ENCODE measurements at places on chromosomes 13 and 19.
A peak's percentile ranks its signal among the peaks of the same experiment; 100 is the strongest.

DNA sequence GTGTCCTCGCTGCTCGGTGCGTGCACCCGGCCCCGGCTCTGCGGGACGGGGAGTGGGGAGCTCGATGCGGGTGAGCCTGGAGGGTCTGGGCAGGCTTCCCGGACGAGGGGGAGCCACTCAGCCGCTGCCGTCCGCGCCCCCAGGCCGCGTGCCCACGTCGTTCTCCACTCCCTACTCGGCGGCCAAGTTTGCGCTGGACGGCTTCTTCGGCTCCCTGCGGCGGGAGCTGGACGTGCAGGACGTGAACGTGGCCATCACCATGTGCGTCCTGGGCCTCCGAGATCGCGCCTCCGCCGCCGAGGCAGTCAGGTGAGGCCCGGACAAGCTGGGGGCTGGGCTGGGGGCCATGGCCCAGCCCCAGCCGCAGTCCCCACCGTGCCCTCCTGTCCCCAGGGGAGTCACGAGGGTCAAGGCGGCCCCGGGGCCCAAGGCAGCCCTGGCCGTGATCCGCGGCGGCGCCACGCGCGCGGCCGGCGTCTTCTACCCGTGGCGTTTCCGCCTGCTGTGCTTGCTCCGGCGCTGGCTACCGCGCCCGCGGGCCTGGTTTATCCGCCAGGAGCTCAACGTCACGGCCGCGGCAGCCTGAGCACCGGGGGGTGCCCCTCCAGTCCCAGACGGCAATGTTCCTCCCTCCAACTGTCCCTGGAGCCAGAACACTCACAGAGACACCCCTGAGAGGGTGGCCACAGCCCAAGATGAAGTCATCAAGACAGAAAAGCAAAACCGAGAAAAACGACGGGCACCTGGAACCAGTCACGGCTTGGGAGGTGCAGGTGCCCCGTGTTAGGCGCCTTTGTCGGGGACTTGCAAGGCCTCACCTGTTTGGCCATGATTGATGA lies 2.5 kb upstream of the RPL36 start:
- DNase-seq: no peak

GRCh38 chr13:98785405-98785804 lies 32.9 kb upstream of the SLC15A1 start:
- DNase-seq: no peak

DNA sequence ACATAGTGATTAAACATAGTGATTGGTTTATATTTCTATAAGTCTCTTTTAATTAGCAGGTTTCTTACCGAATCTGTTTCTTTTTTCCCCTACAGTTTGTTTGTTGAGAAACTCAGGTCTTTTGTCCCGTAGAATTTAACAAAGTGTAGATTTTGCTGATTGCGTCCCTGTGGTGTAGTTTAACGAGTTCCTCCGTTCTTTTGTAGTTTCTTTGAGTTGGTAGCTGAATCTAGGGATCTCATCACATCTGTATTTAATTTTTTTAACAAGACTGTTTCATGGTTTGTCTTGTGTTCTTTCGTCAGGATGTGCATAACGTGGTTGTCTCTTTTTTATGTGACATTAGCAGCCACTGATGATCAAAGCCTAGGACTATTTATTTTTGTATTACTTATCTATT lies 111.1 kb downstream of the AKAP11 start:
- DNase-seq: no peak

DNA sequence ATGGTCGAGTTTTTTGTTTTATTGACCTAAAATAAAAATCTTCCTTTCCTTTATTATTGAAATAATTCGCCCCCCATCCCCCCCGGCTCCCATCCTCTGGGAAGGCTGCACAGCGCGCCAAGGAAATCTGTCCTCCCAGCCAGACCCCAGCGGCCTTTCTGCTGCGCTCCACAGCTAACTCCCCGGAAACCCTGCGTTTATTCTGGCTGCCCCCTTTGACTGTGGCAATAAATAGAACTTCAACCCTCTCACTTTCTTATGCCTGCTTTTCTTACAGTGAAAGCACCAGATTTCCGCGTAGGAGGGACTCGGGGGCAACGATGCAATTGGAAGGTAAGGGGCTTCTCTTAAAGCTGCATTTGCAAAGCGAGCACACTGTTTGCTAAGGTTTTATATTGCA lies 9.7 kb upstream of the C19orf12 start:
- no peak for DNase-seq

DNA sequence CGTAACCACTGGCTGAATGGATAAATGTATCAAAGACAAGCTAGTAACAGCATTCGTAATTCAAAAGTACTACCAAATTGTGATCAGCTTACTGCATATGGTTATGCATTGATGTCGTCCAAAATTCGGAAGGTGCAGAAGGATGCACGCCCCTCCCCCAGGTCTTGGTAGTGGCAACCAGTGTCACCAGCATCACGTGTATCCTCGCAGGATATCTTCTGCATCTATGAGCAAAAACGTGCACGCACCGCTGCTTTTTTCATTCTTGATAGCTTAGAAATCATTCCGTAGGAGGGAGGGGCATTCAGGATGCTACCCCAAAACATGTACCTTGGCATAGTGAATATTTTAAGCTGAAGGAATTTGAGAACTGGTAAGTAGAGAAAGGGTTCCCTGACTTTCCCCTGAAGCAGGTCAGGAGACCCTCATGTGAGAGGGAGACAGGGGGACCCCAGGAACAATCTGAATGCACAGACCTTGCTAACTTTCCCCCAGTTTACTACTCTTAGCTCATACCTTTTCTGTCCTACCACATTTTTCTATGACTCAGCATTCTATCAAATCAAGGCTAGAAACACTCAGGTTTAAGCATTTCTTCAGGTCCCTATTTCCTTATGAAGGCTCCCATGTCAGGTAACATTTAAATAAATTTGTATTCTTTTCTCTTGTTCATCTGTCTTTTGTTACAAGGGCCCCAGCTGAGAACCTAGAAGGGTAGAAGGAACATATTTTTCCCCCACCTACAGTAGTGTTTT lies 61.2 kb upstream of the TM9SF2 start:
- DNase-seq: no peak

GRCh38 chr13:22655106-22655852 lies 525.5 kb upstream of the SGCG start:
- DNase-seq: no peak

- DNase-seq: no peak
Observed at GRCh38 chr19:47653856-47654255, 44.9 kb downstream of the BICRA start.

GRCh38 chr13:32849369-32849768 lies 166.9 kb upstream of the KL start:
- no peak for DNase-seq

DNA sequence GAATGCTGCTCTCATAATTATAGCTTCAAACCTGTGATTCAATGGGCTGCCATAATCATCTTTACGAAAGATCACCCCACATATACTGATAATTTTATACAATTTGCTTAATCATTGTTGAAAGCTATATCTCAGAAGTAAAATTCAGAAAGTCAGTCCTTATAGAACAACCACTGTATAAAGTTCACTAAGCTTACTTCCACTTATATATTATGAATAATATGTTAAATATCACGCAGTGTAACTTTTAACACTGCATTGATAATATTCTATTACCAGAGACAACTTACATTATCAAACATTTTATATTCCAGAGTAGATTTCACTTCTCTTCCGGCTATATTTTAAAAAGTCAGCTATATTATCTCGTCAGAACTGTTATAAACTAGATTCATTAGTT lies 550.1 kb upstream of the PCDH20 start:
- DNase-seq: no peak

DNA sequence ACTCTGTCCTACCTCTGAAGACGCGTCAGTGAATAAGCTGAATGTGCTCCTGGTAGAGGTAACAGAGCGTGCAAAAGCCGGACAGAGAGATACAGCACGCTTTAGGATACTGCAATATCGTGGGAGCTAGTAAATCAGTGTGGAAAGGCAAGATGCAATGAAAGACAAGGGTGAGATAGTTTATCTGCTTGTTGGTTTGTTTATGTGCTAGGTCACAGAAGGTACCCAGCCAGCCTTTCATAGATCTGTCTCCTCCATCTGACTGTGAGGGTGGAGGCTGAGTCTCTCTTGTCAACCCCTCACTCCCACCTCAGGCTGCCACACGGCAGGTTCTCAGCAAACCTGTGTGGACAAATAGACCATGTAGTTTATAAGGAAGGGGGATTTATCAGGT lies 904 bp upstream of the GIPC1 start:
- no peak for DNase-seq

- no peak for DNase-seq
Observed at GRCh38 chr13:88136098-88136790, 465.1 kb downstream of the SLITRK5 start.

GRCh38 chr19:5253406-5254110 lies 87.1 kb downstream of the PTPRS start:
- DNase-seq: no peak

- DNase-seq: peak; percentile 92
Observed at GRCh38 chr13:109816808-109817203, 30.4 kb upstream of the IRS2 start.

DNA sequence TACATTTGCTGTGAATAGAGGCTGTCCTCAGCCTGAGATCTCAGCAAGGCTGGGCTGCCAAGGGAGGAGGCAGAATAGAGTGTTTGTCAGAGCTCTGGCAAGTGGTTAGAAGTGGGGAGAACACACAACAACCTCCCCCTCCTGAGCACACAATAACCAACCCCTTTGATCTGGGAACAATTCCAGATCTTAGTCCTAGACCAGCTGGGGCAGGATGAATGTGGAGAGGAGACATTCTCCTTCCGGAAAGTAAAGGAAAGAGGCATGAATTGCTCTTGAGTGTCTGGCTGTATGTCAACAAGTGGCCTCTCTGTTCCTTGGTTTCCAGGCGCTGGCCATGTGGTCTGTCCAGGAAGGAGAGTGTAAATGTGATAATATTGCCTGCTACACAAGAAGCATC lies 114.9 kb upstream of the TMTC4 start:
- peak; percentile 31 for DNase-seq

- no peak for DNase-seq
Observed at GRCh38 chr19:35169221-35169995, 14.9 kb downstream of the FXYD5 start.

- DNase-seq: no peak
Observed at GRCh38 chr19:16070366-16070990, 5.8 kb upstream of the TPM4 start.

- DNase-seq: no peak
Observed at GRCh38 chr13:103222683-103223082, 156.5 kb upstream of the SLC10A2 start.

DNA sequence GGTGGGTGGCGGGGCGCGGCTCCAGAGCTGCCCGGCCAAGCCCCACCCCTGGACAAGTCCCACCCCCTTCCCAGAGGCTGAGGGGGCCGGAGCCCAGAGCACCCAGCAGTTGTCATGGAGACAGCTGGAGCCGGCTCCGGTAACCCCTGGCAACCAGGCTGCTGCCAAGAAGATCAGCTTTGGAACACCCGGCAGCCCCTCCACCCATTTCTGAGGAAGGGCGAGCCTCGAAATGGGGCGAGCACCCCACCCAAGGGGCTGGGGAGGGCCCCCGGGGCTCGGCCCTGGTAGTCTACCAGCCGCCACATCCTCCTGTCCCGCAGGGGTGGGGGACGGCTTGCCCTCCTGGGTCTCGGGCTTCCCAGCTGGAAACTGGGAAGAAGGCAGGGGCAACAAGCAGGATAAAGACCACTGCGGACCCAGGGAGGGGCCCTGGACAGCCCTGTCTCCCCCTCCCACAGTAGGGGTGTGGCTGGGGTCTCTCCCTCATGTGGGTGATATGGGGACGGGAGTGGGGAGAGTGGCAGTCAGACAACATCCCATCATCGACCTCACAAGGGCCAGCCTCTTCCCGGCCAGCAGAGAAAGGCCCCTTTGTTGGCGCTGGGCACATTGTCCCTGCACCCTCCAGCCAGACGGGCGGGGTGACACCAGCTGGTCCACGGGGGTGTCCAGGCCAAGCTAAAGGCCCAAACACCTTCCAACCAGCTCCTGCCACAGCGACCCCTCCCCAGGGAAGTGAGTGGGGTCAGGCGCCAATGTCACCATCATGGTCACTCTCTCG lies 1.5 kb downstream of the CERS1 start:
- peak; percentile 31 for DNase-seq

GRCh38 chr19:35209646-35210045 lies 18.9 kb downstream of the FAM187B start:
- DNase-seq: no peak

DNA sequence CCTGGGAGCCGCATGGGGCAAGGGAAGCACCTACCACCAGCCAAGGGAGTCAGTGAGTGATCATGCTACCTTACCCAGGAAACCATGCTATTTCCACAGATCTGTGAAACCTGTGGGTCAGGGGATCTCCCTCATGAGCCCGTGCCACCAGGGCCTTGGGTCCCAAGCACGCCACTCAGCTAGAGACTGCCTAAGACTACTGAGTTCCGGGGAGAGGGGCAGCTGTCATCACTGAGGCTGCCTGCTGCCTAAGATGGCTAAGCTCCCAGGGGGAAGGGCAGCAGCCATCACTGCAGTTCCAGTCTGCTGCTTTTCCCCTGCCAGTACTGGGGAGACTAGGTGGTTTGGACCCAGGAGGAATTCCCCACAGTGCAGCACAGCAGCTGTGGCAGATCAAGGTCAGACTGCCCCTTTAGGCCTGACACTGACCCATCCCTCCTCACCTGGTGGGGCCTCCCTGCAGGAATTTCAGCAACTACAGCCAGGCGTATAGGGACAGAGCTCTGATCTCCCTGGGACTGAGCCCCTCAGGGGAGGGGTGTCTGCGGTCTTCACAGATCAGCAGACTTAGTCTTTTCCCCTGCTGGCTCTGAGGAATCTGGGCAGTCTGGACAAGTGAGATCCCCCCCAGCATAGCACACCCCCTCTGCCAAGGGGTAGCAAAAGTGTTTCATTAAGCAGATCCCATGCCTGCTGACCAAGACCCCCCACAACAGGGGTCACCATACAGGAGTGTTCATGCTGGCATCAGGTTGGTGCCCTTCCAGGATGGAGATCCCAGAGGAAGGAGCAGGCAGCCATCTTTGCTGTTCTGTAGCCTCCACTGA lies 26.9 kb downstream of the VSTM2B start:
- no peak for DNase-seq

DNA sequence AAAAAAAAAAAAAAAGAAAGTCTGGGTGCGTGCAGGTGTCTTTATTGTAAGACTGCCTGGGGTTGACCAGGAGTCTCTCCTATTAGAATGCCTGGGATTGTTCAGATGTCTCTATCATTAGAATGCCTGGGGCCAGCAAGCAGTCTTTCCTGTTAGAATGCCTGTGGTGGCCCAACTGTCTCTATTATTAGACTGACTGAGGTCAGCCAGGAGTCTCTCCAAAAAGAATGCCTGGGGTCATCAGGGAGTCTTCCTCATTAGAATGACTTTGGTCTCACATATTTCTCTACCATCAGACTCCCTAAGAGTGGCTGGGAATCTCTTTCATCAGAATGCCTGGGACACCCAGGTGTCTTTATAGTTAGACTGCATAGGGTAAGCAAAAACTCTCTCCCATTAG lies 1577.5 kb downstream of the UQCRFS1 start:
- DNase-seq: no peak

DNA sequence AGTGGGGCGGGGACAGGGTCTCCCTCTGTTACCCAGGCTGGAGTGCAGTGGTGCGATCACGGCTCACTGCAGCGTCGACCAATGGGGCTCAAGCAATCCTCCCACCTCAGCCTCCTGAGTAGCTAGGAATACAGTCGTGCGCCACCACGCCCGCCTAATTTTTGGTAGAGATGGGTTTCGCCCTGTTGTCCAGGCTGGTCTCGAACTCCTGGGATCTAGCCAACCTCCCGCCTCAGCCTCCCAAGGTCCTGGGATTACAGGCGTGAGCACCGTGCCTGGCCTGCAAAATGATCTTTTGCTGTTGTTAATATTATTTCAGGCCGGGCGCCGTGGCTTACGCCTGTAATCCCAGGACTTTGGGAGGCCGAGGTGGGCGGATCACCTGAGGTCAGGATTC lies 621 bp upstream of the TGDS start:
- no peak for DNase-seq
